ENCODE measurements at places on chromosomes 7 and 10.
A peak's percentile ranks its signal among the peaks of the same experiment; 100 is the strongest.

- DNase-seq, result no peak
Measured at GRCh38 chr10:21184216-21184615, 287.1 kb upstream of the NEBL start.

DNA sequence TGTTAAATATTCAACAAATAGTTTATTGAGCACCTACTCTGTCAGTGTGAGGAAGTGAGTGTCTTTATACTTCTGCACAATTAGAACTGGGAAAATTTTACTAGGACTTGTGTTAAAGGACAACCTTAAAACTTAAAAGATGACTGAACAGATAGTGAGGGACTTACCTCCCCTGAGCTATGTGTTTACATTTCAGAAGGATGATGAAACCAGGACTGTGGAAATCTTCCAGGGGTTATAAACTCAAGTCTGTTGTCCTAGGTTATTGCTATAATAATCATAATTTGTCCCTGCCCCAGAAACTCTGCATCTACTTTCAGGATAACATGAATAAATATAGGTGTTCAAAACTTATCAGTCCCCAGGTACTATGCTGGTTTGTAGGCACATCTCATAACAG lies 261.0 kb upstream of the MKLN1 start:
- no peak for DNase-seq

DNA sequence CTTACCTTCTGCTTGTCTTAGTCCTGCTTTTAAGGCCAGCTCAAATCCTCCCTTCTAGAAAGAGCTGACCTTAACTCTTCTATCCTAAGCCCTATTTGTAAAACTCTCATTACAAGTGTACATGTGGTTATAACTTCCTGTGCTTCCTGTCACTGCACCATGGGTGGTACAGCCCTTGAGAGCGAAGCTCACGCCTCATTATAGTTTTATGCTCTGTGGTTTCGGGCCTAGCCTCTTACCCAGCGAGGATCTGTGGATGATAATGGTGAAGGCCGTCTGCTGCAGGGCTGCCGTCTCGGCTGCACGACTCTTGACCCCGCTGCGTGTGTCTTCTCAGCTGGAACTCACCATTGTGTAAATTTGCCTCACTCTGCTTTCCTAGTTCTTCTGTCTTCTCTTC lies 74.6 kb downstream of the CUL1 start:
- DNase-seq, result peak; percentile 72

- DNase-seq, result peak; percentile 28
Measured at GRCh38 chr7:17022920-17023319, 141.1 kb upstream of the AGR3 start.

- DNase-seq, result no peak
Measured at GRCh38 chr10:93208717-93209464, 135.2 kb downstream of the CYP26A1 start.

- no peak for DNase-seq
Measured at GRCh38 chr7:116591202-116592040, 66.6 kb downstream of the CAV1 start.

All from activated CD4-positive, alpha-beta memory T cell treated with anti-CD3 and anti-CD28 coated beads, Interleukin-2, amount 10 ng/mL, durations not matched to agents 7 days and 5 days (primary cell).